ENCODE measurements at places on chromosomes 12 and 14. TPM values are rescaled to one million over a fixed set of nuclear protein-coding genes. Genes with fewer than 3 reads are reported as not detected.

- DNase-seq: peak; percentile 19
Measured at GRCh38 chr12:30719060-30719459, 23.4 kb upstream of the IPO8 start.

GRCh38 chr14:64502887-64503433 is 678 bp downstream of the ZBTB25 start:
- no peak for DNase-seq

INSM2 gene
- total RNA-seq: not detected

SPIC gene
- total RNA-seq: not detected

DNA sequence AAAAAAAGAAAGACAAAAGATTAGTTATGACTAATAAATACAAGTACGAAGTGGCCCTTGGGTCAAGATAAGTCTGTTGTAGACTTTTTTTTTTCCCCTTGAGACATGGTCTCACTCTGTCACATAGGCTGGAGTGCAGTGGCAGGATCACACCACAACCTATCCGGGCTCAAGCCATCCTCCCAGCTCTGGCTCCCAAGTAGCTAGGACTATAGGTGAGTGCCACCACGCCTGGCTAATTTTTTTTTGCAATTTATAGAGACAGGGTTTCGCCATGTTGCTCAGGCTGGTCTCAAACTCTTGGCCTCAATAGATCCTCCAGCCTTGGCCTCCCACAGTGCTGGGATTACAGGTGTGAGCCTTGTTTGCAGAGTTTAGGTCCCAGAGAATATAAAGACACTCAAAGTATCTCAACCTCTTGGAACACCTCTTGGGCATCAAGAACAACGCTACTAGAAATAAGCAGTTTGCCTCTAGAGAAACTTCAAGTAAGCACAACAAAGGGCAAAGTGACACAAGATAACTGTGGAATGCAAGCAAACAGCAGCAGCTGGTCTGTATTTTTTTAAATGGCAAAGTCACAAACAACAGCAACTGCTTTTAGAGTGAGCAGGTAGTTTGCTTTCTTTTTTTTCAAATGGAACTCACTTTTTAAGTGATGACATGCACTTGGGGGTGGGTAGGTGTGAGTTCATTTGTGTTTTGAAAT is 3.9 kb upstream of the MDM2 start:
- DNase-seq: no peak

- no peak for DNase-seq
Measured at GRCh38 chr12:91687052-91688017, 458.3 kb downstream of the BTG1 start.
